ENCODE measurements at places on chromosomes 12 and 14.

DNA sequence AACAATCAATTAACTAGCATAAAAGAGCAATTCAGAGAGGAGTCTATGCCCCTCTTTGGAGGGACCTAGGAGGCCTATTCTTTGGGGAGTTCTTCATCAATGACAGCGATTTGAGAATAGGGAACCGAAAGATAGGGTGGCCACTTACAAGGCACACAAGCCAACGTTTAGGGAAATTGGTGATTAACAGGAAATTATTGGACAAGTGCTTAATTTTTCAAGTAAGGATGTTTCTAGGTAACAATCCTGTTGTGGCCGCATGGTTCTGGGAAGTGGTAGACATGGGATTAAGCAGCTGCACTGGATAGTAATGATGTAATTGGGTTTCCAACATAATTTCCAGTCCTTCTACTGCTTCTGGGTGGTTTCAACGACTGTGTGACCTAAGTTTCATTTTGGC, 83.2 kb downstream of the HMGA2 start:
- no peak for DNase-seq

- DNase-seq = no peak
These were observed 117.2 kb upstream of the CCND2 start for GRCh38 chr12:4156317-4156716.

- no peak for DNase-seq
These were observed 148.0 kb upstream of the BMP4 start for GRCh38 chr14:54104601-54105145.

GRCh38 chr14:103121846-103122584, 1.2 kb upstream of the TNFAIP2 start:
- DNase-seq = no peak

DNA sequence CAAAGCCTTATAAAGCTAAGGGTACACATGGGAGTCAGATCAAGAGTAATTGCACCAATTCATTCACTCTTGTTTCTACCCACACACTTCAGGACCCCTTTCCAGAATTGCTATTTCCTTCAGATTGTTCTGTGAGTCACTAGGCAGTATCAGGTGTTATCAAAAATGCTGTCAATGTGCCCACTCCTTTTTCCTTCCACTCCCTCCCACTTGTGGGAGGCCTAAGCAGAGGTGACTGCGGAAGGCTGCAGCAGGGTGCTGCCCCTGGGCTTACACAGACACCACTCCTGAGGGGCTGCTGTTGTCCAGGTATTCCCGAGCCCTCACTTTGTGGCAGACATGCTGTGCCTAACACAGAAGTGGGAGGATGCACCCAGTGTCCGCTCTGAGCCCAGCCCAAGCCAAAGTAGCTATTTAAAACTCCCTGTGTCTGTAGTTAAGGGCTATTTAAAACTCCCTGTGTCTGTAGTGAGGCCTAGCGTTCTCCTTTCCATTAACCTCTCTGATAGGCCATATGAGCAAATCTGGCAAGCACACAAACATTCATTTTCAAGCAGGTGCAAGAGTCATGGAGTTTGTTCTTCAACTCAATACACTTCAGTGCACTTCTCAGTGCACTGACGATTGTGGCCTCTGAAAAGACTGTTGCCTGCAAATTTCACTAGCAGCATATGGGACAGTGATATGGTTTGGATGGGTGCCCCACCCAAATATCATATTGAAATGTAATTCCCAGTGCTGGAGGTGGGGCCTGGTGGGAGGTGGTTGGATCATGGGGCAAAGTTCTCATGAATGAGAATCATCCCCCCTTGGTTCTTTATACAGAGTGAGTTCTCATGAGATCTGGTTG, 117.8 kb downstream of the PHLDA1 start:
- DNase-seq = no peak

- DNase-seq = no peak
These were observed 132.4 kb upstream of the RGS6 start for GRCh38 chr14:71799841-71800240.

DNA sequence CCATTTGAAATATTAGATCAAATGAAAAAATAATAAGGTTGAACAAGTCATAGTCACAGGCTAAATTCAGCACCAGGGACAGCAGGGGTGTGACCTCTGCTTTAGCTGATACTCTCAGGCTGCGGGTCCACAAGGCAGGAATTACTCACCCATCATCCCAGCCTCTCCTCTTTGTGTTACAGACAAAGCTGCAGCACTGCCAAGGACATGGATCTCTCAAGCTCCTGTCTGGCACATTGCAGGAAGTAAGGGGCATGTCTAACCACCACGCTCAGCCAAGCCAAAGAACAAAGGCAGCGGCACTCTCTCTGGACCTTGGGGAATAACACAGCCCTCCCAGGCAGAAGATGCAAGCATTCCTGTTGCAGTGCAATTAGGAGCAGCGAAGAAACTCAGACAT, 783.8 kb downstream of the VRK1 start:
- DNase-seq = no peak

DNA sequence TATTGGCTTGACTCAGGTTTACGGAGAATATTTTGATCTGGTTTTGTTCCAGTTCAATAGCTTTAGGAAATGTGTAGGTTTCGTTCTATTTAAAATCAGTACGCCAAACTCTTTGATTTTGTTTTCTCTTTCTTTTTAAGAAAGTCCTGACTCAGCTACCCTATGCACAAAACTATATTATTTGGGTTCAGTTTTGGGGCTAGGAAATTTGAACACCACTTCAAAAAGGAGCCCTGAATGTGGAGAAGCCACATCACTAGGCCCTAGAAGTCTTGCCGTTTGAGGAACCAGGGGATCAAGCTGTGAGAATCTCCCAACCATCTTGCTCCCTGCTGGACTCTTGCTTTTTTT, 168.2 kb upstream of the BCL2L14 start:
- no peak for DNase-seq

DNA sequence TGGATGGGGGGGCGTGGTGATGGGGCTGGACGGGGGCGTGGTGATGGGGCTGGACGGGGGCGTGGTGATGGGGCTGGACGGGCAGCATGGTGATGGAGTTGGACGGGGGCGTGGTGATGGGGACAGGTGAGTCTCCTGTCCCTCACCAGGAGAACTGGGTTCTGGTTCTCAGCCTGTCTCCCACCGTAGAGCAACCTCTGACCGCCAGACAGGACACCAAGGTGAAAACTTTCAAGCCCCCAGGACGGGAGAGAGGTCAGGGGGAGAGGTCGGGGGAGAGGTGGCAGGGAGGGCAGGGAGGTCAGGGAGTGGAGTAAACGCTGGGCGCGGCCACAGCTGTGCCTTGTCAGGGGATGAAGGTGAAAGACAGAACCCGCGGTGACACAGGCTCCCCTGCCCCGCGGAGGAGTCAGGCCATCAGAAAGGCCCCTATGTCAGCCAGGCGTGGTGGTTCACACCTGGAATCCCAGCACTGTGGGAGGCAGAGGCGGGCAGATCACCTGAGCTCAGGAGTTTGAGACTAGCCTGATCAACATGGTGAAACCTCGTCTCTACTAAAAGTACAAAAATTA, 84.6 kb downstream of the GALNT9 start:
- DNase-seq = no peak

DNA sequence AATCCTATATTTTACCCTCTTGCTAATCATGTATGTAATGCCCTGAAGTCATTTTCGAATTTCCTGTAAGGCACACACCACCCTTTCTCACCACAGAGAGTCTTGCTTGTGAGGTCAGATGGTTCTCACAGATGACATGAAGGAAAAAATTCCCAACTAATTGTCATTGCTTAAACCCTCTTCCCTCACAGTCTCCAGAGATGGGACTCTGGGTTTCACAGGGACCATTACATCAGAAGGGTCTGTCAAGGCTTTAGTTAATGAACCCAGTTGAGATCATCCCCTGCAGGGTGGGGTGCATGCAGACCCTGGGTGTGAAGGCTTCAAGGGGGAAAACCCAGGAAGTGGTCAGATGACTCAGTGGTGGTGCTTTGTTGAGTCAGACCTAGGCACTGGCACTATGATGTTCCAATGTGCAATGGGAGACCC, 229.6 kb downstream of the BCAT1 start:
- DNase-seq = no peak

DNA sequence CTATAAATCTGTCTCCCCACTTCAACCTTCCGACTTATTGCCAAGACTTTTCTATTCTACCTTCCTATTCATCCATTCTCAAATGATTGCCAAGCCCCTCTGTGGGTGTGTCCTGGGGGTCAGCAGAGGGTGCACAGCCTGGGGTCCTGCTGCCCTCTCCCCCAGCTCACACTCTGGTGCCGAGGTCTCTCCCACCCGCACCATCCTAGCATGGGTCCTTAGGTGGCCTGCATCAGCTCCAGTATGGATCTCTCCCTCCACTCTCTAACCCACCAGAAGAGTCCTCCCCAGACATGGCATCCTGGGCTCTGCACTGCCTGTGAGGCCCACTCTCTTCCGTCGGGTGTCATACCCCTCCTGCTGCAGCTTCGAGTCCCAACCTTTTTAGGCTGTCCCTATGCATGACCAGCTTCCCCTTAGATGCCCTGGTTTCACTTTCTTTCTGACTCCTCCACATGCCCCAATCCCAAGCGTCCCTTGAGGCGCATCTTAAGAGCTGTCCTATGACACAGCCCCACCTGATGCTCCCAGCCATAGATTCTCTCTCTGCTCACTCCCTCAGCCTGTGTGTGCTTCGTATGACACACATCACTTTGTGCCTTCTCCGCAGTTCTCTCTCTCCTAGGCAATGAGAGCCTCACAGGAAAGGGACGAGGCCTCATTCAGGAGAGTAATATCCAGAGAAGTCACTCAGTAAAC, 43.9 kb downstream of the GIT2 start:
- no peak for DNase-seq

DNA sequence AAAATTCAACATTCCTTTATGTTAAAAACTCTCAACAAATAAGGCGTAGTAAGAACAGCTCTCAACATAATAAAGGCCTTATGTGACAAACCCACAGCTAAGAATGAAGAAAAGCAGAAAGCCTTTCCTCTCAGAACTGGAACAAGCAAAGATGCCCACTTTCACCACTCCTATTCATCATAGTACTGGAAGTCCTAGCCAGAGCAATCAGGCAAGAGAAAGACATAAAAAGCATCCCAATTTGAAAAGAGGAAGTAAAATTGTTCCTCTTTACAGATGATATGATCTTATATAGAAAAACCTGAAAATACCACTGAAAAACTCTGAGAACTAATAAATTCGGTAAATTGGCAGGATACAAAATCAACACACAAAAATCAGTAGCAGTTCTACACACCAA, 52.1 kb downstream of the STON2 start:
- no peak for DNase-seq

GRCh38 chr12:117282490-117282889, 78.9 kb downstream of the NOS1 start:
- no peak for DNase-seq

DNA sequence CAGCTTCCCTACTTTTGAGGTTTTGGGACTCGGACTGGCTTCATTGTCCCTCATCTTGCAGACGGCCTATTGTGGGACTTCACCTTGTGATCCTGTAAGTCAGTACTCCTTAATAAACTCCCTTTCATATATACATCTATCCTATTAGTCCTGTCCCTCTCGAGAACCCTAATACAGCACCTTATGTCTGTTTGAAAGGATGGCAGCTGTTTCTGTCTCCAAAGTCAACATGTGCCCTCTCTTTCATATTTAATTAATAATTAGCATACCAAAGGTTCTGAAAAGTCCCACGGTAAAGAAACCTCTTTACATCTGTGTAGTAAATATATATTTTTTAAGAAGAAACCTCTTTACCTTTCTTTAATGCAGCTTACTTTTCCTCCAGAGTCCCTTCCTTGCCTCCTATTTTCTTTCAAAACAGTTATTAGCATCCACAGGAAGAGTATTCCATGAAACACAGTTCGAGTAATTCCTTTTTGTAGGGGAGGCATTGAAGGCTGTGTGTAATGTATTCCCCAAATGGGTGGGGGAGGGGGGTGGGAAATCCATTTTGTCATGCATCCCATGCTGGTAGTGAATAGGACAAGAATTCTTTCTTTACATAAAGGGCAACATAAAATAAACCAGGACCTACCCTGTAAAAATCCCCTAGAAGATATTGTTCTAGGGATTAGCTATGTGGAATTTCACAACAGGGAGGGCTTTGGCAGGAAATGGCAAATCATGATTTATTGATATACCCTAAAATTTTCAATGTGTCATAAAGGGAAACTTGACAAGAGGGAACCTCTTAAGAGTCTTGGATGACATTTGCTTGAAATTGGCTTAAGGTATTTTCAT, 241.5 kb downstream of the SUDS3 start:
- DNase-seq = no peak

DNA sequence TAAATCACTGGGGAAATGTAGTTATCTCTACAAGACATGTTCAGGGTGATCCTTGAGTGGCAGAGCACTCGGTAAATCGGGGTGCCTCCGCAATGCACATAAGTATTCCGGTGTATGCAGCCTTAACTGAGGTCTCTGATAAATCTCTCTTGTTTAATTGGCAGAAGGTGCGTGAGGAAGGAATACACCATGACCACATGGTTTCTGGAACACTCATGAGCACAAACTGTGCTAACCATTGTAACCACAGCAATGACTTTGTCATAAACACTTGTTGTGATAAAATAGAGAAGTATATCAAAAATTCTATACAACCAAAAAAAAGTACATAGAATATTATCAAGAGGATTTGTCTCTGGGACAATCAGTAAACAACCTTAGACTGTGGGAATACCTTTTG, 146.8 kb upstream of the DIO2 start:
- DNase-seq = no peak

All from T-helper 22 cell (primary cell).